Stimulated activated CD8-positive, alpha-beta memory T cell treated with anti-CD3 and anti-CD28 coated beads, Interleukin-12 subunit alpha, Interleukin-12 subunit beta, amount 100 ng/mL, for 4 hours (primary cell): ENCODE measurements at places on chromosomes 7 and 10.

GRCh38 chr10:14032406-14032998, 298.2 kb downstream of the FRMD4A start:
- no peak for DNase-seq

DNA sequence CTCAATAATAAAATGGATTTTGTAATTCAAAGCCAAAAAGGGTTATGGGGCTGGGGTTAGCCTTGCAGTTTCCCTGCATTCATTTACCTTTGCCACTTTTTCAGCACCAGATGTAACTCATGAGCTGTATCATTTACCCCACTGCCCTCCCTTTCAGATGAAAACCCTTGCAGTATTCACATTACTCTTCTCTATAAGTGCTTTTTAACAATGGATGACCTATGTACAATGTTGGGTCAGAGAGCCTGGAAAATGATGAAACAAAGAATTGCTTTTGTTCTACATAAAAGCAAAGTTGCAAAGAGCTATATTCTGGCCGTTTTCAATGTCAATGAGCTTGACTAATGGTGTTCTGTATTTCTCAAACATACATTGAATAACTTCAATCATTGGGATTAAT, 189.7 kb downstream of the TMEM26 start:
- DNase-seq: no peak

DNA sequence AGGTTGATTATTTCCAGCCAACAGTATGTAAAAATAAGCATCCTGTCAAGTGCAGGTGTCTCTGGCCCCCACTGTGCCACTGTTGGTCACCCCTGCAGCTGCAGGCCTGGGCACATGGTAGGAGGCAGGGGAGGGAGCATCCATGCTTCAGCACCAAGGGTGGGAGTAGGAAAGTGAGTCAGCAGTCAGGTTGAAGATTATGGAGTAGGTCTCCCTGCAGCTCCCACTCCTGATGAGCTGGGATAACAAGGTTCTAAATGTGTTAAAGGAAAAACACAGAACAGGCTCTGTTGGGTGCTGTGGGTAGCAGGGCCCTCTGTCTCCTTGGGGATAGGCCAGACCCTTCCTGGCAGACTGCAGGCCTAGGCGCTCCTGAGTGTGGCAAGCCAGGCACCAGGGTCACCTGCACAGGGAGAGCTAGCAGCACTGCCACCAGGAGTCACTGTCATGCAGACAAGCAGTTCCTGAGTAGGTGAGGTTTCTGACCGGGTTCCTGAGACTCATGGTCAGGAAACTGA, 59.3 kb downstream of the NUDCD3 start:
- no peak for DNase-seq

GRCh38 chr10:69074532-69074931, 13.4 kb upstream of the SRGN start:
- no peak for DNase-seq

DNA sequence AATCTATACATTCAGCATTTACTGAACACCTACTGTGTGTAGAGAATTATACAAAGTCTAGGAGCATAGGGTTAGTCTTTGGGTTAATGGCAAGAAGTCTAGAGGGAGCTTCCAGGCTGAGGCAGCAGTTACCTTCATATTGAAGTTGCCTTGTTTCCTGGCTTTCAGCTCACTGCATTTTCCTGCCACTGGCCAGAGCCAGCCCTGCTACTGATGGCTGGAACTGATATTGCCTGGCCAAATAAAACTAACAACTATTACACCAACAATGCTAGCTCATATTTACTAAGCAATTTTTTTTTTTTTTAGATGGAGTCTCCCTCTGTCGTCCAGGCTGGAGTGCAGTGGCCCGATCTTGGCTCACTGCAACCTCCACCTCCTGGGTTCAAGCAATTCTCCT, 165.7 kb upstream of the ITGB1 start:
- DNase-seq: no peak

GRCh38 chr10:12934777-12935176, 66.7 kb downstream of the CCDC3 start:
- no peak for DNase-seq

DNA sequence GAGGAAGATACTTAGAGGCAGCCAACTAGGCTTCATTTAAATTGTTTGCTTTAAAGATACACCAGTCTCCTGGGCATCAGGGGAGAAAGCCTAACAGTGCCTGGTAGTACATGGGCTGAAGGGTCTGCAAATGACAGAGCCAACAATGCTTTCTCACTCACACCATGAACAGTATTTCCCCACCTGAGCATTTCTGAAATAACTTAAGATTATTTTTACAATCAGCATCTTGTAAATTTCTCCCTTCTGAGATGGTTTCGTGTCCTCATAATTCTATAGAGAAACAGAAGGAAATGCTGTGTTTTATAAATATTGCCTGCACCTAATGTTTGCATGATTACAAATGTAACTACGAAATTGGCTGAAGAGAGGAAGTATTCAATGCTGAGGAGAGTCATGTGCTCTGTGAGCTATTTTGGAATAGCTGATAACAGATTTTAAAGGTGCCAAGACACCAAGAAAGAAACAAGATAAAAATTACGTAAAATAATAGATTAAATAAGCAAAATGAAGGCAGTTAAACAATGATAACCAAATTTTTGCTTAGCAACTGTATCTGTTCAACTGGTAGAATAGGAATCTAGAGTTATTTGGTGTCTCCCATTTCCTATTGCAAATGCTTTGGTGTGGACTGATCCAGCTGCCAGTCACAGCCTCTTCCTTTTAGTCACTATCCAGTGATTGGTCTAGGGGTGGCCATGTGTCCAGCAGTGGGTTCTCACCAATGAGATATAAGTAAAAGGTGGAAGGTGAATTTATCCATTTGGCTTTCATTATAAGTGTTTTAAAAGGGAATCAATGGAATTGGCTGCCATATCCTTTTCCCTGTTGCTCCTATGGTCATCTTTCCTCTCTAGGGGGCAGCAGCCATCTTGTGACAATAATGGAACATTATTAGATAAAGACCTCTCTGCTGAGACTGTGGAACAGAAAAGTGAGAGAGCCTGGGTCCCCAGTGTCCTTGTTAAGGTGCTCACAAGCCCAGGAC, 167.9 kb upstream of the SLC26A5 start:
- no peak for DNase-seq

DNA sequence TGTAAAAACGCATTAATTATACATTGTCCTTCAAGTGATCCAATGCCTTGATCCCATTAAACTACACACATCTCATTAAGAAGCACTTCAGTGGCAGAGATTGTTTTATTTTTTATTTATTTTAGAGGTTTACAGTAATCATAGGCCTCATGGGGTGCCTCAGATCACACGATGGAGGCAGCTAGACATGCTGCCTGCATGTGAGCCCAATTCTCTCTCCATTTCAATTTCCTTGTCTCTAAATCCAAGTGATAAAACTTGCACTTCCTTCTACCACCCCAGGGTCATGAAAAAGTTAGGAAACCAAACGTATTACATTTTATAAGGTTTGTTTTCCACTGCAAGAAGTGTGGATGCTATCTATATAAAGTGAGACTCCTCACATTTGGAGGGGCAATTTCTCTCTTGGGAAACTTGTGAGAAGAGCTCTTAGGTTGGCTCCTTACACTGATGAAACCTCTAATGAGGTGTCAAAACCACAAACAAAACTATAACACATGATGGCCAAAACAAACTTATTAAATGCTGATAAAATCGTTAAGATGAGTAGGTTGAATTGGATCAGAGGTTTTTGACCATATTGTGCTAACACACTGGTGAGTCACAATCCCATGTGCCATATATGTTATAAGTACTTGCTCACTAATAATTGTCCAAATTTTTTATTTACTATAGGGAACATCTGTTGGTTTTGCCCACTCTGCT, 22.3 kb upstream of the XPNPEP1 start:
- DNase-seq: no peak

GRCh38 chr10:110491346-110491745, 6.4 kb upstream of the DUSP5 start:
- DNase-seq: no peak

GRCh38 chr7:37683246-37684120, at the start of gene GPR141:
Gene GPR141 (plus strand): TSS chr7:37683766. CDS start chr7:37740394, 56,628 bp downstream.
- DNase-seq: no peak

DNA sequence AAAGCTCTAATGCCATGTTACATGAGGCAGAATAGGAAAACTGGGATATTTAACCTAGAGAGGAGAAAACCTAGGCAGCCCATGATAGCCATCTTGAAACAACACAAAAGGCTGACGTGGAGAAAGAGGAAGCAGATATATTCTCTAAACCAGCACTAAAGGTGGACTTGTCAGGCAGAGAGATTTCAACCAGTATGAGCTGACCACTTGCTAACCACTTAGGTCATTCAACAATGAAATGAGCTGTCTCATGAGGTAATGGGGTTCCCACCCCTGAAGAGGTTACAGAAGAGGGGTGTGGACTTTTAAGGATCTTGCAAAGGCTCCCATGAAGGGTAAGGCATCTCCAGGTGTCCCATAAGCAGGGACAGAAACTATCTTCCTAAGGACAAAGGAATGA, 26.8 kb upstream of the EGR2 start:
- DNase-seq: no peak

GRCh38 chr7:132140341-132140740, 435.9 kb downstream of the PLXNA4 start:
- DNase-seq: no peak

DNA sequence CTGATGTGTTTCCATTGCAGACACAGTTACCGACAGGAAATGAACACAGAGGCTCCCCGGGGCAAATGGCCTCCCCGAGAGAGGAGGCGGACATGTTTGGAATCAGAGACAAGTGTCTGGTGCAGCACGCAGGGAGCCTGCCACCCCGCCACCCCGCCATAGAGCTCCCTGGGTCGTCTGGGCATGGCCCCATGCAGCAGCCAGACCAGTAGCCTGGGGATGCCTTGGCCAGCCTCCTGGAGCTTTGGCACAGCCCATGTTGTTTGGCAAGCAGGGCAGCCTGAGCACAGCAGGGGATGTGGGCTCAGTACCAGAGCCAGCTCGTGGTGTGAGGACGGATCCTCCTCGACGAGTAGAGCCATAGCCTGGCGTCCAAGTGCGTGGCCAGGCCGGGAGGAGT, 80.8 kb downstream of the NKX6-2 start:
- no peak for DNase-seq

DNA sequence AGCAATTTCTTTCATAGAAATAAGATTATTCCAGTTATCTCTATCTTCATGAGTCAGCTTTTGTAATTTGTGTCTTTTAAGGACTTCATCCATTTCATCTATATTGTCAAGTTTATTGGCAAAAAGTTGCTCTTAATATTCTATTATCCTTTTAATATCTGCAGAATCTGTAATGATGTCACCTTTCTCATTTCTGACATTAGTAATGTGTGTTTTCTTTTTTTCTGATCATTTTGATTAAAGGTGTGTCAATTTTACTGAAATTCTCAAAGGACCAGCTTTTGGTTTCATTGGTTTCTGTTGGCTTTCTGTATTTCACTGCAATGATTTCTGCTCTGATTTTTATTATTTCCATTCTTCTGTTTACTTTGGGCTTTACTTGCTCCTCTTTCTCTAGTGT, 17.9 kb upstream of the OR2AE1 start:
- no peak for DNase-seq

DNA sequence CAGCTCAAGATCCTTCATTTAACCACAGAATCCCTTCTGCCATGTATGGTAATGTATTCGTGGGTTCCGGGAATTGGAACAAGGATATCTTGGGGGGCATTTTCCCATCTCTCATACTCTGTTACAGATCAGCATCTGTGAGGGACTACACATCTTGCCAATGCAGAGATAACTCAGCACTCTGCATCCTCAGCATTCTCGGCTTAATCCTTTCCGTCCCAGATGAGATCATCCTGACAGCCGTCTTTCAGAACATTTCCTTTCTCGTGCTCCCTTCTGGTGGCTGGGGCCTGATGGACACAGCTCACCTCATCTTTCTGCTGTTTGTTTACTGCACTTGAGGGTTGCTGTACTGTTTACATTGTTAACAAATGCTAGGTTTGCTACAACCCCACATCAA, 25.3 kb downstream of the FKBP6 start:
- DNase-seq: no peak

- DNase-seq: no peak
These were observed 772.7 kb downstream of the PHTF2 start for GRCh38 chr7:78571292-78571691.

DNA sequence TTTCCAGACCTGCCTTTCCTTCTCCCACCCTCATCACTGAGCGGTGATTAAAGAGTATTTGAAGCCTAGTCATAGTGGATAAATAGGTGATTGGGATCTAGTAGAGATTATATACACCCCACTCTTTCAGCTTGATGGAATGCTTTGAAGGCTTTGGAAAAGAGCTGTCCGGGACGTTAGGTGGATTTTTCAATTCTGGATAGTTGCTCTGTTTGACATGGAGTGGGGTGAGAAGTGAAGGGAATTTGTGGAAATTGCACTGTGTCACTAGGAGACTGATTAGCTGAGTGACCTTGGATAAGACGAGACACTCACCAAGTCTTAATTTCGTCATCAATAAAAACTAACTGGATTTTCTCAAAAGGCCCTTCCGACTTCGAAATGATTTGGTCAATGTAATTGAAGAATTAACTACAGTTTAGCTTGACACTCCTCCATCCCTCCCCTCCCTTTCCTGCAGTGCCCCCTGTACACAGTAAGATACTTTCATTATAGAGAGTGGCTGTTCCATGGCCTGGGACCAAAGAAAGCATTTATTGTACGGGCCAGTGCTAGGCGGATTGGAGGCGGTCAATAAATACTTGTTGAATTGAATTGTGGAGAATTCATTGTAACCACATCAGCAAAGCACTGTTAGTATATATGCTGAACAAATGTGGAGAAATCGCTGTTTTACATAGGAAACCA, 962 bp downstream of the ZKSCAN1 start:
- DNase-seq: no peak

DNA sequence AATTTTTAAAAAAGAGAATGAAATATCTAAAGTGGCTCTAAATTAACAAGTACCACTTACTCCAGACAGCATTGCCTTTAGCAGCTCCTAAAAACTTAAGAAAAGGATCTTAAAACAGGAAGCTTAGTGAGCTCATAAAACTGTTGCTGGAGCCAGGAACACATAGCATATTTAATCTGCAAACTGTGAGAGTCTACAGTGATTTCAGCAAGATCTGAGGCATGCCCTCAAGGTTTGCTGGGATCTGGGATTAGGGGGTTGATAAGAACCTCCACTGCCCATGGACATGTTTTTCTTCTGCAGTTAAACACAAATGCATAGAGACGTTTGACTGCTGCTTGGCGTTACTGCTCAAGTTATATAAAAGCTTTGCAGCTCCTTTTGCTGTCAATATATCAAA, 3.8 kb downstream of the GLI3 start:
- DNase-seq: no peak

DNA sequence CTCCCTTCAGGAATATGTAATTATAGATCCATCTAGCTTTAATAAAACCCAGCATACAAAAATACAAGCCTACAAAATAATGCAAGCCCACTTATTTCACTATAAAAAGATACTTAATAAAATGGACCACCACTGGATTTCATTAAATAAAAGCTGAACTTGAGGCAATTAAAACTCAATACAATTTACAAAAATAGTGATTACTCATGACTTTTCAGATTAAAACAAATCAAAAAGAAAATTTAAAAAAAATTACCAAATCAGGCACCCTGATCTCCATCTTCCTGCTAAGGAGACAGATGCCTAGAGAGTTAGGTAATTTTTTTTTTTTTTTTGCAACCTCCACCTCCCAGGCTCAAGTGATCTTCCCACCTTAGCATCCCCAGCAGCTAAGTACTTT, 41.8 kb downstream of the PRTFDC1 start:
- DNase-seq: no peak
